ENCODE measurements at places on chromosomes 12 and 14. TPM values are rescaled to one million over a fixed set of nuclear protein-coding genes. Genes with fewer than 3 reads are reported as not detected.

Gene BCL11B
- total RNA-seq, result 49.1 TPM

Gene GLIPR1
- 5.8 TPM for total RNA-seq

Gene CLEC4A
- 1.2 TPM for total RNA-seq

Gene CCDC38
- total RNA-seq, result 0.24 TPM

Gene EPYC
- total RNA-seq, result not detected

Gene FLRT2
- total RNA-seq, result not detected

Gene OR10G3
- not detected for total RNA-seq

Gene SMOC1
- not detected for total RNA-seq

Gene PROX2
- 0.19 TPM for total RNA-seq

Gene SPATA7
- total RNA-seq, result 4.2 TPM

- H3K27ac ChIP-seq, result peak overlapping the region; percentile 70
- no peaks in the 10 kb centered on the region for H3K27me3 ChIP-seq
- no peaks in the 10 kb centered on the region for H3K36me3 ChIP-seq
- no peak overlapping the region for H3K4me3 ChIP-seq
- H3K4me1 ChIP-seq, result peaks cover 40% of the 10 kb centered on the region
- DNase-seq, result peak; percentile 65
These were observed 173.4 kb upstream of the ATP2B1 start for GRCh38 chr12:89882050-89882449.

DNA sequence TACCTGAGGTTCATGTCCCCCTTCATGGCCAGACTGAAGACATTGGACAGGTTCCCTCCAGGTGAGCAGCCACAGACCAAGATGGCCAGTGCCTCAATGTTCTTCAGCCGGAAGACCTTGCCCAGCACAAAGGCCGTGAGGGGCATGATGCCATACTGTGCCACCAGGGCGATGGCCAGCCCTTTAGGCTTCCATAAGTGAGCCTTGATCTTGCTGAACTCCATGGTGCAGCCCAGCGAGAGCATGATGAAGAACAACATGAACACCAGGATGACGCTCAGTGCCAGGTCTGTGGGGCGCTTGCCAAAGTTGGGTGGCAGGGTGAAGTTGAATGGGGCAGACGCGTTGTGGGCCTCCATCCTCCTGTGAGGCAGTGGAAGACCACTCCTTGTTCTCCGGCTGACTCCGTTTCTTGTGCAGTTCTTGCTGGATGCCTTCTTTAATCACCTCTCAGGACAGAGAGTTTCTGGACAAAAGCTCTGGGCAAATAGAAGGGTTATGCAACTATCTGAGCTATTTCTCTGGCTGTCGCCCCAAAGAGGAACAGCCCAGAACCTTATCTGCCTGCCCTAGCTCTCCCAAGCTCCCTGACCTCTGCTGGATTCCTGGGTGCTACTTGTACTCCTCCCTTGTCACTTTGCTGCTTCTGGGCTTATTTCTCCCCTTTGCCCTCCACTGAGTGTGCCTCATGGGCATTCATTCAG is at the start of gene SLC10A1:
SLC10A1 (minus strand) TSS at position 445 of the 704 bp plus-strand sequence; CDS start at position 359, 86 bp downstream.
- no peak within 1 kb of the TSS for H3K27ac ChIP-seq
- H3K36me3 ChIP-seq, result peaks cover 4% of the 10 kb centered on the region
- no peak within 1 kb of the TSS for H3K4me3 ChIP-seq

GRCh38 chr14:56808383-56809269 is 1.7 kb downstream of the OTX2 start:
- H3K27ac ChIP-seq, result no peak overlapping the region
- no peak for DNase-seq
- peaks cover 21% of the 10 kb centered on the region for H3K4me1 ChIP-seq
- H3K36me3 ChIP-seq, result peaks cover 22% of the 10 kb centered on the region
- no peak overlapping the region for H3K4me3 ChIP-seq
- H3K27me3 ChIP-seq, result peaks cover 81% of the 10 kb centered on the region

- no peak for DNase-seq
- H3K4me1 ChIP-seq, result no peaks in the 10 kb centered on the region
- H3K27ac ChIP-seq, result no peak overlapping the region
- H3K4me3 ChIP-seq, result no peak overlapping the region
These were observed 38.4 kb upstream of the ELK3 start for GRCh38 chr12:96155781-96156180.

GRCh38 chr14:56181681-56182085 is 63.5 kb downstream of the PELI2 start:
- no peaks in the 10 kb centered on the region for H3K4me1 ChIP-seq
- H3K4me3 ChIP-seq, result no peak overlapping the region
- DNase-seq, result no peak
- no peak overlapping the region for H3K27ac ChIP-seq
- no peaks in the 10 kb centered on the region for H3K27me3 ChIP-seq

GRCh38 chr14:59303216-59303615 is 114.7 kb downstream of the DAAM1 start:
- H3K27ac ChIP-seq, result no peak overlapping the region
- H3K4me3 ChIP-seq, result no peak overlapping the region

GRCh38 chr12:46369474-46370379 is 2.8 kb downstream of the SLC38A2 start:
- no peak for DNase-seq
- H3K4me3 ChIP-seq, result peak overlapping the region; percentile 95
- H3K4me1 ChIP-seq, result peaks cover 68% of the 10 kb centered on the region
- peak overlapping the region; percentile 99 for H3K27ac ChIP-seq
- peaks cover 6% of the 10 kb centered on the region for H3K27me3 ChIP-seq

- DNase-seq, result no peak
- H3K4me1 ChIP-seq, result peaks cover 50% of the 10 kb centered on the region
- no peak overlapping the region for H3K27ac ChIP-seq
- no peaks in the 10 kb centered on the region for H3K27me3 ChIP-seq
- H3K4me3 ChIP-seq, result no peak overlapping the region
These were observed 8.6 kb downstream of the KRT2 start for GRCh38 chr12:52643233-52644077.

DNA sequence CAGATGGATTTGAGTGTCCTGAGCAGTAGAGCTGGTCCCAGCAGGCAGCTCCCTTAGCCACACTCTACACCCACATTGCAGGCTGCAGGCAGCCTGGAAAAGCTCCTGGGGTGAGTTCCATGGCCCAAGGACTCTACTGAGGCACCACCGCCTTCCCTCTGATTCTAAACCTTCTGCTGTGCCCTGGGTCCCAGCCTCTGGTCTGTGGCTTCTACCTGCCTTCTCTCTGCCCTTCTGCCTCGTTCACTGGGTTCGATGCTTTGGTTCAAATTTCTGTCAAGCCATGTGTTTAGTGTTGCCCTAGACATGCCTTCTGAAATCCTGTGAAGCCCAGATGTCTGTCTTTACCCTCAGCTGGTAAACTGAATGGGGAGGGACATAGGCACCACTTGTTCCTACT is 1.5 kb upstream of the FGF6 start:
- H3K27me3 ChIP-seq, result peaks cover 19% of the 10 kb centered on the region
- no peak overlapping the region for H3K4me3 ChIP-seq
- no peaks in the 10 kb centered on the region for H3K36me3 ChIP-seq
- no peak overlapping the region for H3K27ac ChIP-seq

- peaks cover 1% of the 10 kb centered on the region for H3K27me3 ChIP-seq
- H3K36me3 ChIP-seq, result no peaks in the 10 kb centered on the region
- DNase-seq, result no peak
- no peak overlapping the region for H3K27ac ChIP-seq
- no peak overlapping the region for H3K4me3 ChIP-seq
- peaks cover 3% of the 10 kb centered on the region for H3K4me1 ChIP-seq
These were observed 13.7 kb downstream of the MYBPC1 start for GRCh38 chr12:101608301-101609133.

- no peaks in the 10 kb centered on the region for H3K27me3 ChIP-seq
- no peak for DNase-seq
- no peak overlapping the region for H3K4me3 ChIP-seq
- peaks cover 2% of the 10 kb centered on the region for H3K36me3 ChIP-seq
These were observed 120.6 kb downstream of the TGFB3 start for GRCh38 chr14:75861161-75861621.

GRCh38 chr12:104691721-104692556 is 235.2 kb downstream of the CHST11 start:
- H3K36me3 ChIP-seq, result peaks cover 16% of the 10 kb centered on the region
- no peak for DNase-seq
- no peaks in the 10 kb centered on the region for H3K27me3 ChIP-seq

GRCh38 chr12:116076399-116076798 is 201.1 kb downstream of the MED13L start:
- H3K27me3 ChIP-seq, result no peaks in the 10 kb centered on the region
- DNase-seq, result no peak
- H3K4me3 ChIP-seq, result no peak overlapping the region

DNA sequence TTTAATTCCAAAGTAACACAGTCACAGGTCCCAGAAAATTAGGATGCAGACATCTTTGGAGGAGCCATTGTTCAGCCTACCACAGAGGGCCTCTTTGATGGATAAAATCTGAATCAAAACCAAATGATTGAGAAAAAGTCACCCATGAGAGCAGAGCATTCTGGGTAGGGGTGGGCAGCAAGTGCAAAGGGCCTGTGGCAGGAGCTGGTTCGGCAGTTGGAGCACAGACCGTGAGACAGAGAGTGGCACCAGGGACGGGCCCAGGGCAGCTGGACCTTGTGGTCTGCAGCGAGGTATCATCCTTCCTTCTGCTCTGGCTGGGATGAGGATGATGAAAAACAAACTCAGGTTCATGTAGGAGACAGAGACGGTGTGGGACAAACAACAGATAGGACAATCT is 18.0 kb downstream of the UBC start:
- peaks cover 16% of the 10 kb centered on the region for H3K4me1 ChIP-seq
- H3K36me3 ChIP-seq, result no peaks in the 10 kb centered on the region
- DNase-seq, result no peak
- no peak overlapping the region for H3K27ac ChIP-seq
- no peaks in the 10 kb centered on the region for H3K27me3 ChIP-seq

- H3K36me3 ChIP-seq, result no peaks in the 10 kb centered on the region
- H3K4me3 ChIP-seq, result no peak overlapping the region
- H3K27ac ChIP-seq, result no peak overlapping the region
- H3K4me1 ChIP-seq, result no peaks in the 10 kb centered on the region
- H3K27me3 ChIP-seq, result no peaks in the 10 kb centered on the region
These were observed 353.9 kb downstream of the GRIN2B start for GRCh38 chr12:13627536-13627935.

GRCh38 chr14:21087294-21088091 is 11.0 kb downstream of the ZNF219 start:
- H3K27me3 ChIP-seq, result no peaks in the 10 kb centered on the region
- H3K36me3 ChIP-seq, result peaks cover 1% of the 10 kb centered on the region
- DNase-seq, result peak; percentile 68
- no peak overlapping the region for H3K4me3 ChIP-seq
- H3K4me1 ChIP-seq, result peaks cover 20% of the 10 kb centered on the region

DNA sequence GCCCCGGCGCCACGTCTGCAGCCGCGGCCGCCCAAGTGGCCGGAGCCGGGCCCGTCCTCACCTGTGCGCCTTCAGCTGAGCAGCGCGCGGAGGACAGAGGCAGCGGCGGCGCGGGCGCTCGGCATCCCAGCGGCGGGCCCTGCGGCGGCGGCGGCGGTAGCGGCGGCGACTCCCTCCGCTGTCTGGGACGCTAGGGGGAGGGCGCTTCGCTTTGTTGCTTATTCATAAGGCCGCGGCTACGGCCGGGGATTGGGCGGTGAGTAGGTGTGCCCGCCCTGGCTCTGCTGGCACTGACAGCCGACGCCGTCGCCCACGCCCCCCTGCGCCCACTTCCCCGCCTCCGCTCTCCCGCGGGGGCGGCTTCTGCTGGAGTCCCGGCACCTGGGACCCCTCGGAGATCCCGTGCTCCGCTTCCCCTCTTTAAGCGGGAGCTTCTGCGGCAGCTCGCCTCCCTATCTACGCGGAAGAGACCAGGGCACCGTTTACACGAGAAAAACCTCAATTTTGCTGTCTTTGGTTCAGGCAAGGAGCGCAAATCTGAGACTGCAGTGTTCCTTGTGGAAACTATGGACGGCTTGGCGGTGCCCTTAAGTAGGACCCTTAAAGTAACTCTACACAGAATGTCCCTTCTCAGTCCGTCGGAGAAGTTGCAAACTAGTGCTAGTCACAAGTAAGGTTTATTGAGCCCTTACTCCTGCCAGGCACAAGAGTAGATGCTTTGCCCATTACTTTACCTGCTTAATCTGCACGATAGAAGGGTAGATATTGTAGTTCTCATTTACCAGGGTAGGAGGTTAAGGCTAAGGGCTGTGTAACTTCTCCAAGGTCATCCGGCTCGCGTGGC is at the start of gene ARMH4:
ARMH4 (minus strand) TSS at position 200 of the 844 bp plus-strand sequence. CDS start 12,855 bp downstream, outside the sequence.
- no peaks in the 10 kb centered on the region for H3K36me3 ChIP-seq
- peak; percentile 77 for DNase-seq
- peaks cover 16% of the 10 kb centered on the region for H3K4me1 ChIP-seq
- H3K27ac ChIP-seq, result no peak within 1 kb of the TSS
- H3K27me3 ChIP-seq, result peaks cover 52% of the 10 kb centered on the region
- peak within 1 kb of the TSS; percentile 71 for H3K4me3 ChIP-seq
